AG04449 (cell line): ENCODE measurements at places on chromosomes 13 and 19.

DNA sequence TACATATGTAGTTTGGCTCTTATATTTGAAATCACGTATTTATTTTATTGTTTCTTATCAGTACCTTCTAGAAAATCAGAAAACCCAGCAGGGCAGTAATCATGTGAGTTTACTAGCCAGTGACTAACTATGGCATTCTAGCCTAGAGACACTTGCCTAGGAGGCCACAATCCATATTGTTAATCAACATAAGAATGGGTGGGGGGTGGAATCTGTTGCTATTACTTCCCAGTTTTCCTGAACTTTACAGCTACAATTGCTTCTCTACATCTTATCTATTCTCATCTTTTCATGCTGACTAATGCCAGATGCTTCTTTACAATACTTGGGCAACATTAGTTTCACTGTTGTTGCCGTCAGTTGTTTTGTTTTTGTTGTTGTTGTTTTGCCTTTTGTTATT lies 18.7 kb upstream of the ATXN8OS start:
- DNase-seq, result no peak

DNA sequence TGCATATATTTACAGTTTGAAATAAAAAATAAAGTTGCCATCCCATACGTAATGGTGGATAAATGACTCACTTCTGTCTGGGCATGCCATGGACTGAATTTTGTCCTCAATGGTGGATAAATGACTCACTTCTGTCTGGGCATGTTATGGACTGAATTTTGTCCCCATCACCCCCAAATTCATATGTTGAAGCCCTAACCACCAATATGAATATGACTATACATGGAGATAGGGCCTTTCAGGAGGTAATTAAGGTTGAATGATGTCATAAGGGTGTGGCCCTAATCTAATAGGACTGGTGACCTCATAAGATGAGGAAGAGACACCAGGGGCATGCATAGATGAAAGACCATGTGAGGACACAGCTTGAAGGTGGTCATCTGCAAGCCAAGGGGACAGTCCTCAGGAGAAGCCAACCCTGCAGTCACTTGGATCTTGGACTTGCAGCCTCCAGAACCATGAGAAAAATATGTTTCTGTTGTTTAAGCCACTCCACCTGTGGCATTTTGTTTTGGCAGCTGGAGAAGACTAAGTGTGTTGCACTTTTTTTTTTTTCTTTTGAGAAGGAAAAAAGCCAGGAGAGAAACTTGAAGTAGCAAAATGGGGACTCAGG lies 41.8 kb downstream of the RFC3 start:
- DNase-seq, result no peak

- no peak for DNase-seq
Observed at GRCh38 chr19:55246462-55247451, 12.1 kb downstream of the PPP6R1 start.

DNA sequence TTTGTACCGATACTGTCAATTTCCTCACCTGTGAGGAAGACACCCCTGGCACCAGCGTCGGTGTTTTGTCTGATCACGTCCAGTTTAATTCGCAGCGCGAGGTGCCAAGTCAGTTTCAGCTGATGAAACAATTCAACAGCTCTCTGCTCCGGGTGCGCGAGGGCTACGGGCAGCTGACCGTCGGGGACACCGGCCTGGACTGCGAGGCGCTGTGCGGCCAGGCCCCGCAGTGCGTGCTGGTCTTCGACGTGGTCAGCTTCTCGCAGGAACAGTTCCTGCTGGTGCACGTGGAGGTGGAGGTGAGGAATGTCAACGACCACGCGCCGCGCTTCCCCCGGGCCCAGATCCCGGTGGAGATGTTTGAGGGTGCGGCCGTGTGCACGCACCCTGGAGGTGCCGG lies 171.5 kb downstream of the OLFM4 start:
- DNase-seq, result no peak

GRCh38 chr19:43372462-43372861 lies 19.0 kb downstream of the CD177 start:
- no peak for DNase-seq

DNA sequence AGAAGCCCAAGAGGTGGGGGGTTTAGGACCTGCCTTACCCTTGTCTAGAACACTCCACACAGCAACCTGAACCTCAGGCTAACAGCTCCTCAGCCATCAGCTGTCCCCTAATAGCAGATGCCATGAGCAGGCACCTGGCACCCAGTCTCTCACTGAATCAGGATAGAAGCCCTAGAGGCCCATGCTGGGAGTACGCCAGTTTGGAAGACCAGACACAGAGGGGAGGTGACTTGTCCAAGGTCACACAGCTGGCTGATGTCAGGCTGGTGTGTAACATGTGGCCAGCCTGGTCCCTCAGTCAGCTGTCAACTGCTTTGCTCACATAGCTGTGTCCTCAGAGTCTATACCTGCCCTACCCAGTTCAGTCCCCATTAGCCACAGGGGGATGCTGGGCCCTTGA lies 12.8 kb upstream of the SAMD1 start:
- DNase-seq, result no peak

DNA sequence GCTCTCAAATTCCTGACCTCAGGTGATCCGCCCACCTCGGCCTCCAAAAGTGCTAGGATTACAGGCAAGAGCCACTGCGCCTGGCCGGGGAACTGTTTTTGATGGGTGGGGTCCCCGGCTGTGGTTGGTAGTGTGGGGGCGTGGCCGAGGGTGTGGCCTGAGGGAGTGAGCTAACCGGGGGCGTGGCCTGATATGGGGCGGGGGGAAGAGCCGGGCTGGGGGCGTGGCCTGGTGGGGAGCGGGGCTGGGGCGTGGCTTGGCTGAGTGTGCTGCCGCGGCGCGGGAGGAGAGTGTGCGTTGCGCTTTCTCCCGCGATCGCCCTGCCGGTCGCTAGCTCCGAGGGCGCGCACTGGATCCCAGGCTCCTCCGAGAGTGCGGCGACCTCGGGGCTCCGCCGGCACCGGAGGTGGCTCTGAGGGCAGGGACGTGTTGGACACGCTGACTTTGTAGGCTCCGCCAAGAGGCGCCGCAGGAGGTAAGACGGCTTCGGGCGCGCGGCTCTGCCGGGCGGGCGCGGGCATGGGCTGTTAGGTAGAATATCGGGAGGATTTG lies at the start of gene SPATA13:
SPATA13 (plus strand) TSS at position 263 of the 552 bp plus-strand sequence. CDS start 62,210 bp downstream, outside the sequence.
- no peak for DNase-seq

GRCh38 chr13:50708461-50708860 lies 135.0 kb downstream of the DLEU7 start:
- DNase-seq, result no peak

GRCh38 chr19:55436847-55437246 lies 6.3 kb downstream of the SHISA7 start:
- DNase-seq, result no peak

DNA sequence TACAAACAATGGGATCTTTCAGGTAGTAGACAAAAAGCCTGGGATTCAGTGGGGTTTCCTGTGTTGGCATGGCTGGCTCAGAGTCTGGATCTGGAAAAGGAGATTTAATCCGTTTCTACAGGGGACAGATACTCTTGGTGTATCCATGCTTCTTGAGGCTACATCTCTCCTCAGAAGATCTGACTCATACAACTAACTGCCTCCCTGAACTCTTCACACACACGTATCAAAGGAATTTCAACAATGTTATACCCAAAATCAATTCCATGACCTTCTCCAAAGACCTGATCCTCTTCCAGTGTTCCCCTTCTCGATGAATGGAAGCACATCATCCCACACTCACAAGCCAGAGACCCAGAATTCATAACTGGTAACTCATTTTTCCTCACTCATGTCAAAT lies 435.3 kb upstream of the NBEA start:
- DNase-seq, result no peak

DNA sequence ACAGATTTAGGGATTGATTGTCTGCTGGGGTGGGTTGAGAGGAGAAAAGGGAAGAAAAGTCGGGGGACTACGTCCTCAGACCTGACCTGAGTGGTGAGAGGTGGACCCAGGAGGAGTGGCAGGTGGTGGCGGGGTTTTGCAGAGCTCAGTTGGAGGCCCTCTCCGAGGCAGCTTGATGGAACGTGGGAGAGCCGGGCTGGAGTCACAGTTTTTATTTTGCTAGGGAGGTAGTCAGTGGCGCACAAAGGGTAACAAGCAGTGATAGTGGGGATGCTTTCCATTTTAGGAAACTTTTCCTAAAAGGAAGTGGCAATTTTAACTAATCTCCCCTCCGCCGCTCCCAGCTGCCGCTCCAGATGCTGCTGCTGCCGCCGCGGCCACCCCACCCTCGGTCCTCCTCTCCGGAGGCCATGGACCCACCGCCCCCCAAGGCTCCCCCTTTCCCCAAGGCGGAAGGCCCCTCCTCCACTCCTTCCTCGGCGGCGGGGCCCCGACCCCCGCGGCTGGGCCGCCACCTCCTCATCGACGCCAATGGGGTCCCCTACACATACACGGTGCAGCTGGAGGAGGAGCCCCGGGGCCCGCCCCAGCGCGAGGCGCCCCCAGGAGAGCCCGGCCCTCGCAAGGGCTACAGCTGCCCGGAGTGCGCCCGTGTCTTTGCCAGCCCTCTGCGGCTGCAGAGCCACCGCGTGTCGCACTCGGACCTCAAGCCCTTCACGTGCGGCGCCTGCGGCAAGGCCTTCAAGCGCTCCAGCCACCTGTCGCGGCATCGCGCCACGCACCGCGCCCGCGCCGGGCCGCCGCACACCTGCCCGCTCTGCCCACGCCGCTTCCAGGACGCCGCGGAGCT lies 1.1 kb upstream of the ZNF581 start:
- no peak for DNase-seq

DNA sequence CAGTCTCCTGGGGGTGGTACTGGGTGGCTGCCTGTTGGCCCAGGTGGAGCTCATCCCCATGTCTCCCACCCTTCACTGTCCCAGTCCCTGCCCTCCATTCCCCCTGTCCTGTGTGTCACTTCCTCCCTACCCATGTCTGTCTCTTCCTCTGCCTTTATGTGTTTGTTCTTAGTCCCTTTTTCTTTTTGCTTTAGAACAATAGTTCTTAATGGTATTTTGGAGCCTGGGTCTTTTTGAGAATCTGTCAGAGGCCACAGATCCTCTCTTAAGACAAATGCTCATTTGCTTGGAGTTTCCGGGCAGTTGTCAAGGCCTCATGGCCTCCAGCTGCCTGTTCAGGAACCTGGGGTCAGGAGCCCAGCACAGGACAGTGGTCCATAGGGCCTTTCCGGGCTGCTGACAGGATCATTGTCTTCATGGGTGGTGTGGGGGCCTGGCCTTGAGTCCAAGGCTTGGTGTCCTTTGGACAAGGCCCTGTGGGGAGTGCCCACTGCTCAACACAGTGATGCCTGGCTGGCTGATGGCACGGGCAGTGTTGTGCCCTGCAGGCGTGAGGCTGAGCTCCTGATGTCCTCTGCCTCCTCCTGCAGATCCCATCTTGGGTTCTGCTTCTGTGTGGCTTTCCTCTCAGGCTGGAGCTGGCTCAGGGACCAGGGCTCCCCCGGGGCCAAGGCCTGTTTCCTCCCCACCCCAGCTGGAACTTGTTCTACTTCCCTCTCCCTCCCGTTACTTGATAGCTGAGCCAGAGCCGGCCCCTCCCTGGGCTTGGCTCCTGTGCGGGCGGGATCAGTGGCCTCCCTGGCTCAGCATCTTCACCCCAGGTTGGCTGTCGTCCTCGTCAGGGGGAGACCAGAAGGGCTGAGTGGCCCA lies 3.5 kb downstream of the EGLN2 start:
- DNase-seq, result no peak

GRCh38 chr13:96500953-96501352 lies 411.0 kb downstream of the HS6ST3 start:
- no peak for DNase-seq

GRCh38 chr13:44340508-44340907 lies 33.1 kb upstream of the SERP2 start:
- no peak for DNase-seq

GRCh38 chr13:82766732-82767321 lies 1115.4 kb downstream of the SLITRK1 start:
- no peak for DNase-seq

DNA sequence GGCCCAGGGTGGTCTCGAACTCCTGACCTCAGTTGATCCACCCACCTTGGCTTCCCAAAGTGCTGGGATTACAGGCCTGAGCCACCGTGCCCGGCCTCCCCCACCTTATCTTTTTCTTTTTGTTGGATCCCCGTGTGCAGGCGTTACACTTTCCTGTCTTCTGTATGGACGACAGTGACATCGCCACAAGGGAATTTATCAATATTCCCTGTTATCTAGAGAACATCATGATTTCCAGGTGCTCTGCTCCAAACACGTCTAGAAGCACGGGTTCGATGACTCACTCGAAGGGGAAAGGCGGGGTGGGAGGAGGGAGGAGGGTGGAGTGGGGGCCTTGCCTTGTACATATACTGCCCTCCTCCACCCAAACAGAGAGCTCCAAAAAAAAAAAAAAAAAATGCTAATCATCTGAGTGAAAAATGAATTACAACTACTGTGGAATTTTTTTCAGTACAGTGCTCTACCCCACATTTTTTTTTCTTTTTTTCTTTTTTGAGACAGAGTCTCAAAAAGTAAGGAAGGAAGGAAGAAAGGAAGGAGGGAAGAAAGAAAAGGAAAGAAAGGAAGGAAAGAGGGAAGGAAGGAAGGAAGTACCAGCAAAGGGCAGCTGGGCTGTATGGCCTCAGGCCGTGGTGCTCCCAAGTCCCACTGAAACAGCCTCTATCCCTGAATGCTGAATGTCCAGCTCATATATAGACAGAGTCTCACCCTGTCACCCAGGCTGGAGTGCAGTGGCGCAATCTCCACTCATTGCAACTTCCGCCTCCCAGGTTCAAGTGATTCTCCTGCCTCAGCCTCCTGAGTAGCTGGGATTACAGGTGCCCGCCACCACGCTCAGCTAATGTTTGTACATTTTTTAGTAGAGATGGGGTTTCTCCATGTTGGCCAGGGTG lies 36.8 kb downstream of the INSR start:
- no peak for DNase-seq

DNA sequence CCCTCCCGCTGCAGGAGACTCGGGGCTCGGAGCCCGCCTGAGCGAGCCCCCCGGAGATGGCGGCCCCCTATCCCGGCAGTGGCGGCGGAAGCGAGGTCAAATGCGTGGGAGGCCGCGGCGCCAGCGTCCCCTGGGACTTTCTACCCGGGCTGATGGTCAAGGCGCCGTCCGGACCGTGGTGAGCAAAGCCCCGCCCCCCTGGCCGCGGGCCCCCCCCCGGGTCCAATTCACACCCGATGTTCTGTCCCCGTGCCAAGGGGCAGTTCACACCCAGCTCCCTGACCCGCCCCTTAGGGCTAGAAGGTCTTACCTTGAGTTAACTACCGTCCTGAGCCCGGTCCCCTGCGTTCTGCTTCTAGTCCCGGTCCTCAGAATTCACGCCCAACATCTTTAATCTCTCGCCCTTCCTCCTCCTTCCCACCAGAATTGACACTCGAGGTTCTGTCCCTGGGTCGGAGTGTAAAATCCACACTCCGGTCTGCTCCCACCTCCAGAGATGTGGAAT lies 1.4 kb downstream of the NPAS1 start:
- DNase-seq, result no peak

GRCh38 chr19:16834747-16835146 lies 5.5 kb downstream of the SIN3B start:
- no peak for DNase-seq

GRCh38 chr19:55688422-55689218 lies 13.6 kb downstream of the EPN1 start:
- no peak for DNase-seq
